ENCODE measurements at places on chromosomes 3 and 15. TPM values are rescaled to one million over a fixed set of nuclear protein-coding genes. Genes with fewer than 3 reads are reported as not detected.

DNA sequence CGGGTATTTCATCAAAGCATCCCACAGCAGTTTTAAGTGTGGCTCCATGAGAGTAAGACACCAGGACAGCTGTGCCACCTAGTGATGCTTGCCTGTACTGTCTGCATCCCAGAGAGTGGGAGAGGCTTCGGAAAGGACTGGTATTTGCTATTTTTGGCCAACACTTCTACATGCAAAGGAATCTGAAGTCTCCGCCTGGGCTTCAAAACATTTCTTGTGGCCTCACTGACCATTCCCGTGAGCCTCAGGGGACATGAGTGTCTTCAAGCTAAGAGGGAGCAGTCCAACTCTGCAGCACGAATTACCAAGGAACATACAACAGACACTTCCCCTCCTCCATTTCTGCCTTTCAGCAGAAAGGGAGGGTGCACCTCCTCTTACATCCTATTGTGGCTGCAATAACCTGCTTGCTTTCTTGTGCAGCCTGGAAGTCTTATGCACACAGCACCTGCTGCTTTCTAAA lies 177.5 kb downstream of the RORA start:
- DNase-seq = peak; percentile 56
- H3K27ac ChIP-seq = no peak overlapping the region
- H3K36me3 ChIP-seq = no peaks in the 10 kb centered on the region
- no peaks in the 10 kb centered on the region for H3K27me3 ChIP-seq
- no peaks in the 10 kb centered on the region for H3K4me1 ChIP-seq

- no peak overlapping the region for H3K27ac ChIP-seq
- H3K27me3 ChIP-seq = peaks cover 2% of the 10 kb centered on the region
- H3K36me3 ChIP-seq = no peaks in the 10 kb centered on the region
Observed at GRCh38 chr15:91243826-91244225, 143.8 kb downstream of the SV2B start.

Gene RPP25
- 15.2 TPM for total RNA-seq

DNA sequence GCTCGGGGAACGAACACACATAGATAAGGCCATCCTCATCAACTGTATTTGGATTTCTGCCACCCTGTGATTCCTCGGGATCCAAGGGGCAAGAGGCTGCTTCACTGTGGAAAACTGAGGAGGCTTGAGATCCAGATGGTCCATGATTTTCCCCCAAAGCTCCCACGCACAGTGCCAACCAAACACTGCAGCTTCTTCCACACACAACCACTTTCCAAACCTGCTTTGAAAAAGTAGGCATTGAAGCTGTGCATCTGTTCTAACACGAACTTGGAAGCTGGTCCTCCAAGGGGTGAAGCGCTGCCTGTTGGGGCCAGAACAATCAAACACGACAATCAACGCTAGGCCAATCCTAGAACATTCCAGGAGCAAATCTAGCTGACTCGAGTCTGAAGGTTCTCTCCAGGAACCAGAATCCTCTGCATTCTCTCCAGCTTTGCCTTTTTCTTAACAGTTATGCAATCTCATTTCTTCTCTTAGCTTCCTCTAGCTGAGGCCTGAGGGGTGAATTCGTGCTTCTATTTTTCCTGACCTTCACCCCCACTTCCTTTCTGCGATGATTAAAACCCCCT lies 104.4 kb downstream of the LRRK1 start:
- no peak for DNase-seq
- H3K4me1 ChIP-seq = peaks cover 15% of the 10 kb centered on the region
- H3K4me3 ChIP-seq = no peak overlapping the region
- H3K36me3 ChIP-seq = peaks cover 11% of the 10 kb centered on the region

Gene SCAMP5
- total RNA-seq = 3.8 TPM

GRCh38 chr15:84697236-84697990 lies 18.5 kb downstream of the SEC11A start:
- no peak overlapping the region for H3K4me3 ChIP-seq
- no peaks in the 10 kb centered on the region for H3K27me3 ChIP-seq
- peaks cover 5% of the 10 kb centered on the region for H3K4me1 ChIP-seq
- DNase-seq = no peak

Gene BLM
- total RNA-seq = 4.4 TPM

Gene TMPRSS7
- total RNA-seq = 0.09 TPM

Gene SEMA3G
- 30.8 TPM for total RNA-seq

Gene PDZRN3
- 20.7 TPM for total RNA-seq

DNA sequence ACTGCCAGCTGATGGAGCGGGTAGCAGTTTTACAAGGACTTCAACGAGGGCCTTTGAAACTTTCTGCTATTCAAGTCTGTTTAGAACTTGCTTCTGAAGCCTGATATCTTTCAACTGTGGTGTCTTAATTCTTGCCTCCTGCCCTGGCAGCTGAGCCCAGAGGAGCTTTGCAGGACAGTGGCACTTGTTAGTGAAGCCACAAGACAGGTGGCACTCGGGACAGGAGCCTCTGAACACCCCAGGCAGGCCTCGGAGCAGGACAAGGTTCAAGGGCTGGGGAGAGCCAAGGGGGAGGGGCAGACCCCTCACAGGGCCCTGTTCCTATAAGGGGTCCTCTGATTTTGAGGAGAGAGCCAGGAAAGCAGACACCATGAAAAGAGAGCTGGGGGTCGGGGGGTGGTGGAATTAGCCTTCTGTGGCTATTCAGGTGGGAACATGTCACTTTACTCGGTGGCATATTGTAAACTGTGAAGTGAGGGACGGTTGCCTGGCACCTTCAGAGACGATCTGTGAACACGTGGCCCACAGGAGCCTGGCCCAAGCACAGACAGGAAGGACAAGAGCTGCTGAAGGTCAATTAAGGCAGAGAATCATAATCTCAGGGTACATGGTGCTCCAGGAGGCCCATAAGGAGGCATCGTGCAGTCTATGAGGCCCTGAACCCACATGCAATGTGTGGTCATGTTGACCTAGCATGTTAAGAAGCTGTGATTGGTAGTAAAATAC lies 30.1 kb upstream of the KY start:
- DNase-seq = no peak
- peaks cover 6% of the 10 kb centered on the region for H3K4me1 ChIP-seq
- H3K27me3 ChIP-seq = no peaks in the 10 kb centered on the region
- H3K36me3 ChIP-seq = no peaks in the 10 kb centered on the region
- no peak overlapping the region for H3K27ac ChIP-seq

Gene MTFMT
- total RNA-seq = 14.4 TPM

DNA sequence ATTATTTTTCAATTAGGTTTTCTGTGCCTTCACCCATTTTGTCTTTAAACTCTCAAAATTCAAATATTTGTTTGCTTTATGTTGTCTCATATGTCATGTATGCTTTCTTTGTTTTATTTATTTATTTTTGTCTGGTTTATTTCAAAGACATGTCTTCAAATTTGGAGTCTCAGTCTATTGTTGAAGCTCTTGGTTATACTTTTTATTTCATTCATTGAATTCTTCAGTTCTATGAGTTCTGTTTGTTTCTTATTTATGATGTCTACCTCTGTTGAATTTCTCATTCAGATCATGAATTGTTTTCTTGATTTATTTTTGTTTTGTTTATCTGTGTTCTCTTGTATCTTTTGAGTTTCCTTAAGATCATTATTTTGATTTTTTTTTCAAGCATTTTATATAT lies 55.6 kb downstream of the AP4E1 start:
- DNase-seq = no peak
- H3K36me3 ChIP-seq = peaks cover 23% of the 10 kb centered on the region
- H3K27me3 ChIP-seq = no peaks in the 10 kb centered on the region
- H3K4me1 ChIP-seq = no peaks in the 10 kb centered on the region
- H3K4me3 ChIP-seq = no peak overlapping the region

- H3K4me1 ChIP-seq = peaks cover 5% of the 10 kb centered on the region
- H3K27me3 ChIP-seq = no peaks in the 10 kb centered on the region
- no peaks in the 10 kb centered on the region for H3K36me3 ChIP-seq
- no peak overlapping the region for H3K4me3 ChIP-seq
Observed at GRCh38 chr3:4972652-4973643, 6.3 kb upstream of the BHLHE40 start.

- no peaks in the 10 kb centered on the region for H3K4me1 ChIP-seq
- H3K36me3 ChIP-seq = no peaks in the 10 kb centered on the region
- no peak overlapping the region for H3K27ac ChIP-seq
- H3K4me3 ChIP-seq = no peak overlapping the region
Observed at GRCh38 chr3:86333636-86334035, 657.3 kb downstream of the VGLL3 start.
